ENCODE measurements at places on chromosomes 4 and X.
A peak's percentile ranks its signal among the peaks of the same experiment; 100 is the strongest.

GRCh38 chr4:162921178-162921785 lies 245.4 kb downstream of the NAF1 start:
- DNase-seq, result no peak

DNA sequence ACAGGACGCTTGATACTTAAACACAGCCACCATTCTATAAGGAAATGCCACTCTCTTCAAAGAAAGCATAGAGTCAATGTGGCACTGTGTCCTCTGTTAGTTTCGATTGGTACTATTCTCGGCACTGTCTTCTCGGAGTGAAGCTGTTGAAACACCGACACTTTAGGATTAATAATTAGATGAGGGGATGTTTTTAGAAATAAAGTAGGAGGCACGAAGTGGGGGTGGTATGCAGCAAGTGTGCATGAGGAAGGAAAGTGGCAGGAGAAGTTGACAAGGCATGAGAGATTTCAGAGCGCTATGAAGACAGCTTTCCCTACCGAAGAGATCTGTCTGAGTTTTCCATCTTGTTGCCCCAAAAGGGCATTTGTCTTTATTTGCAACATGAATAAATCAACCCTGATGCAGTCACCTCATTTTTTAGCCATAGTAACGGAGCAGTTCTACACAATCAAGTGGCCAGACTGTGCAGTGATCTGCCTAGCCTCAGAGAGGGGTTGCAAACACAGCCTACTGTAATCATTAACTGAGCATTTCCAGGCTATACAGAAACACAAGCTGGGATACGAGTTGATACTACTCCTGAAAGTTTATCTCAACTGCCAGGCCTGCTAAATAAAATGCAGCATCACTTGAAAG lies 8.3 kb downstream of the GPRIN3 start:
- DNase-seq, result no peak

DNA sequence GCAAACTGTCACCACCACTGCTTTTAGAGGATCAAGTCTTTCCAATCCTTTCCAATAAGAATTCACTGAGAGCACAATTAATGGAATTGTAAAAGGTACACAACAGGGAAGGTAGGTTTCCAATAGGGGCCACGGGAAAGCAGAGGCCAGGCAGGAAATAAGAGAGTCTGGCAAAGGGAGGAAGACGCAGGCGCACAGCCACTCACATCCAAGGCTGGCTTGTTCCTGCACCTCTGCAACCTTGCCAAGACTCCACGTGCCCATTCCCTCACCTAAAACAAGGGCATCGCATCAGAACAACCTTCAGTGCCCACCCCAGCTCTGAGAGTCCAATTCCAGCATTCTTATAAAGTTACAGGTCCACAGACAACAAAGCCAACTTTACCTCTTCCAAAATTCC lies 81.2 kb downstream of the AFAP1 start:
- DNase-seq, result no peak

DNA sequence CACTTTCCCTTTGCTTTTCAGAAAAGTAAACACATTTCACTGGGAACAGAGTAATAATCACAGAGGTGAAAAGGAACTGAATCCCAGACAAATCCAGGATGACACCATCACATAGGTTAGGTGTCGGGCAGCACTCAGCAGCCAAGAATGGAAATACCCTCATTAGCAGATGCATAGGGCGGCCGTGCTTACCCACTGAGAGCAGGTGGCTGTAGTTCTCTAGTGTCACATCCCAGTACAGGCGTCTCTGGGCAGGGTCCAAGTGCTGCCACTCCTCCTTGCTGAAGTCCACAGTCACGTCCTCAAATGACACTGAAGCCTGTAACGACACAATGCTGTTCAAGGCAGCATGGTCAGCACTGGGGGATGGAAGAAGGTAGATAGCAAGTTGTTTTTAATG lies 26.9 kb downstream of the ZNF41 start:
- no peak for DNase-seq

GRCh38 chrX:51026862-51027261 lies 116.3 kb downstream of the BMP15 start:
- no peak for DNase-seq

GRCh38 chr4:87097075-87097474 lies 123.3 kb downstream of the KLHL8 start:
- DNase-seq, result no peak

- DNase-seq, result peak; percentile 93
These were observed 197.3 kb downstream of the OR13H1 start for GRCh38 chrX:131741103-131741581.

GRCh38 chr4:70660106-70660505 lies 6.2 kb downstream of the JCHAIN start:
- no peak for DNase-seq

- DNase-seq, result no peak
These were observed 51.5 kb upstream of the FAM241A start for GRCh38 chr4:112093636-112094202.

DNA sequence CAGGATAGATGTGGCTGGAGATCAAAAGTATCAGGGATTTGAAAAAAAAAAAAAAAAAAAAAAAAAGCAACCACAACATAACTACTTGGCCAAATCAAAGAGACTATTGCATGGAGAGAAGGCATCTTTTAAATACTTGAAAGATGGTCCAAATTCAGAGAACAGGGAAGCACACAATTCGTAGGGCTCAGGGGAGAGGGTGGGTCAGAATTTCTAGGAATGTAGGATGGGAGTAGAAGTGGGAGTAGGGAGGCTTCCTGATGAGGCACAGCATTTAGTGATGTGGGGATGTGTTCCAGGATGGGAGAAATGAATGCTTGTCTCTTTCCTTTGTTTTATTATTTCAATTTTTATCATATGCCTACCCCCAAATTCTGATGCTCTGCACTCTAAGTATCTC lies 36.3 kb downstream of the RTL3 start:
- peak; percentile 32 for DNase-seq

DNA sequence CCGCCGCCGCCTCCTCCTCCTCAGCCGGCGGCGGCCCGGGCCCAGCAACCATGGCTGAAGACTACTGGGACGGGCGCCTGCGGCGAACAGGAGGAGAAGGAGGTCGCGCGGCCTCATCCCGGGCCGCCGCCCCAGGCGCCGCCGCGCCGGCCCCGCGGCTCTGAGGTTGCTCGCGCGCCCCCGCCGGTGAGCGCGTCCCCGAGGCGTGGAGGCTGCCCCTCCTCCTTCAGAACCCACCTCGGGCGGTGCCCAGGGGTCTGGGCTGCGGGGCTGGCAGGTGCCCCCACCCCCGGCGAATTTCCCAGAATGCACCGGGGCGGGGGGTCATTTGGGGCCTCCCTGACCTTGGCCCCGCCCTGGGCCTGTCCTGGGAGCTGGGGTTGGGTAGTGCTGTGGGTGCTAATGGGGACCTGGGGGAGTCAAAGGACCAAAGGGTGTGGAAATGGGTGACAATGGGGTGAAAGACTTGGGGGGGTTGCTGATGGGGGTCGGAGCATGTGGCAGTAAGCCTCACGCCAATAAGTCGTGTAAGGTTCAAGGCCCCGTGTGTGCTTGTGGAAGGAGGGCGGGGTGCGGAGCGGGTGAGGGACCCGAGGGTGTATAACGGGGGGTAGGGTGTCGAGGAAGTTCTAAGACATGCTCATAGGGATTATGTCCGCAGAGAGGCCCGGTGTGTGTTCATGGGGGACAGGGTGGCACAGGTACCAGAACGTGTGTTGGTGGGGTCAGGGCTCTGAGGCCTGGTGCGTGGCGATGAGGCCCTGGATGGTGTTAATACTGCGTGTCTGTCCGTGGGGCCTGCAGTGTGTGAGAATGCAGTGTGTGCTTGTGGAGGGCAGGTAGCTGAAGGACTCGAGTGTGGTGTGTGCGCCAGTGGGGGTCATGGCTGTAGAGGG lies 687 bp downstream of the CDK16 start:
- DNase-seq, result peak; percentile 69

GRCh38 chr4:26330186-26330787 lies 9.5 kb downstream of the RBPJ start:
- no peak for DNase-seq

GRCh38 chr4:16122784-16123183 lies 39.0 kb upstream of the PROM1 start:
- no peak for DNase-seq

GRCh38 chr4:110224812-110225211 lies 26.4 kb upstream of the ELOVL6 start:
- no peak for DNase-seq

DNA sequence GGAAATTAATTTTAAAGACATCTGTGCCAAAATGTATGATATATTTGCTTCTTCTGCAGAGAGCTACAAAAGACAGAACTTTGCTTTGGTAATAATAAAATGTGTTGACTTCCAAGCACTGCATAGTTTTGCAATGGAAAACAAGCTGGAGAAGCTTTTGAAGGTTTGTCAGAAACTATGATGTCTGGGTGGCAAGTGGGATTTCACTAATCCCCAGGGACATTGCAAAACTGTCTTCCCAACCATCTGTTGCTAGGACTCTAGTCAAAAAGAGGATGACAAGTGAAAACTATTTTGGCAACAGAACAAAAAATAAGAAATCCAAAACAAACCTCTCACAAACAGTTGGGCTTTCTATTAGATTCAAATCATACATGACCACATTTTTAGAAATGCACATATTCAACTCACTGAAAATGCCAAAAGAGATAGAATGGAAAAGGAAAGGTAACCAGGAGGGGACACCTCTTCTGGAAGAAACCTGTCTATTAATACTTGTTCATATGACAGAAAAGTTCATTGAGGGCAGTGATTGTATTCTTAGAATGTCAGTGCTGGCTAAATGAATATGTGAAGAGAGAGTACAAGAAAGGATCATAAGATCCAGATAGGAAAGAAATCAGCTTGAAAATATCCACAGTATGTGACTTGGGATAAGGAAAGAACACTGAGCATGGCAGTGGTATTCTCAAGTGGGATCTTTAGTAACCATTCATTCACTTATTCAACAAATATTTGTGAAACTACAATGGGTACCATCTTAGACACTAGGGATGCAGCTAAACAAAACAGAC lies 228.0 kb downstream of the RASL11B start:
- DNase-seq, result peak; percentile 49

- no peak for DNase-seq
These were observed 61.6 kb upstream of the SPP1 start for GRCh38 chr4:87913896-87914295.

DNA sequence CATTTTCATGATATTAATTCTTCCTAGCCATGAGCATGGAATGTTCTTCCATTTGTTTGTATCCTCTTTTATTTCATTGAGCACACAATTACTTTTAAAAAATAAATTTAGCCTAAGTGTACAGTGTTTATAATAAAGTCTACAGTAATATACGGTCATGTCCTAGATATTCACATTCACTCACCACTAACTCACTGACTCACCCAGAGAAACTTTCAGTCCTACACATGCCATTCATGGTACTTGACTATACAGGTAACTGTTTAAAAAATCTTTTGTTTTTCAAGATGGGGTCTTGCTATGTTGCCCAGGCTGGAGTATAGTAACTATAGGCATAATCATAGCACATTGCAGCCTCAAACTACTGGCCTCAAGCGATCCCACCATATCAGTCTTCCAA lies 348.1 kb downstream of the RAPGEF2 start:
- no peak for DNase-seq

DNA sequence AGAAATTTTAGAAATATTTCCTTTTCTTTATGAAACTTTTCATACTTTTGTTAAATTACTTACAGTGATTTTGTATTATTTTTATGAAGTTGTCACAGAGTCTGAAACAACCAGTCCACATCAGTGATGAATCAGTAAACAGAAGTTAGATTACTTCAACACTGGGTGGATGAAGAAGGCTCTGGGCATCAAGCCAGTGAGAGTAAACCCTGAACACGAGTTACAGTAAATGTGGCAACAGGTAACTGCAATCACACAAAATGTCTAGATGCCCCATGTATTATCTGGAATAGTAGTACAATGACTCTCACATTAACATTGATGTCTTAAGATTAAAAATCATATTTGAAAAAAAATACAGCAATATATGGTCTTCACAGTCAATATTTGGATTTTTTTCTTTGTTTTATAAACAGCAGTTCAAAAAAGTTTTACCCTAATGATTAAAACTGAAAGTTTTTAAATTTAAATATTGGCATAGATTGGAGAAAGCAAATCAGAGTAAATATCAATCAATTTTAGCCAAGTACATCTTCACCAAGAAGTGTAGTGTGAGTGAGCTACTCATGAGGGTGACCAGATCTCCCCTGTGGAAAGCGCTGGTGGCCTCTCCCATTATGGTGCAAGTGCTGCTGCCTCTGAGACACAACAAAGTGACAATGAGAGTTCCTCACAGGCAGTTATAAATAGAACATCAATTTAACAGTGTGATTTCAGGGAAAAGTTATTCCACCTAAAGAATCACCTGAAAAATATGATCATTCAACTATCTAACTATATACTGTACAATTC lies 63.2 kb upstream of the UGT2B7 start:
- no peak for DNase-seq

DNA sequence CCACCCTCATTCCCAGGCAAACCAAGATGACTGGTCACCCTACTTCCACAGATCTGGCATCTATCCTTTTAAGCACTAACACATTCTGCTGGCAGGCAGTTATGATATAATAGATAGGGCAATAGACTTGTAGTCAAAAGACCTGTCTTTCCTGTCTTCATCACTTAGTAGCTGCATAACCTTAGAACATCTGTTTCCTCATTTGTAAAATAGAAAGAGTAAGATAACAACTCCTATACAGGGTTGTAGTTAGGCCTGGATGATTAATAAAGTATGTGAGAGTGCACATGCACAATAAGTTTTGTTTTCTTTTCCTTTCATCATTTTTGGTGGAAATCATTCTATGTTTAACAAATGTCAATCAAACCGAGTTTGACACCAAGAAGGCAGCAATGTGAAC lies 72.1 kb downstream of the GPR82 start:
- no peak for DNase-seq

GRCh38 chr4:186144946-186145569 lies 40.6 kb downstream of the FAM149A start:
- DNase-seq, result peak; percentile 71

GRCh38 chrX:150849996-150850720 lies 48.3 kb downstream of the CD99L2 start:
- DNase-seq, result no peak

- peak; percentile 26 for DNase-seq
These were observed 296.8 kb downstream of the IDS start for GRCh38 chrX:149208307-149208706.

- peak; percentile 55 for DNase-seq
These were observed 203.3 kb downstream of the CLCN4 start for GRCh38 chrX:10360116-10360515.

DNA sequence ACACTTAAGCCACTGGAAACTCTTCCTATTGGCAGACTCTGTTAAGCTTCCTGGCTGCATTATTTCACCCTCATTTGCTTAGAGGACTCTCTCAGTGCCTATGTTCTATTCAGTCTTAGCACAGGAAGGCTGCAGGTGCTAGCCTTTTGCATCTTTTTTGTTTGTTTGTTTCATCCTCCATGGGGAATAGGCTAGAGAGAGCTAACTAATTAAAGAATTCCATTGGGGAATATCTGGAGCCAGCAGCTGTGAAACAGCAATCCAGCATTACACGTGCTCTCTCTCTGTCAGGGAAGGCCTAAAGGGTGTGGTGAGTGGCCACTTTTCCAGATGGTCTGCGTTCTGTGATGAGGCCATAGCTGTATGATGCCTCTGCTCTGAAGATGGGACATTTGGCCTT lies 633.6 kb downstream of the SPRY1 start:
- DNase-seq, result peak; percentile 70

- DNase-seq, result no peak
These were observed 12.4 kb downstream of the CAMK2D start for GRCh38 chr4:113749178-113749577.

Measured in femur (tissue), 1 donor.